Cerebellum (tissue), 4 donors: ENCODE measurements at places on chromosomes 11 and 22. TPM values are rescaled to one million over a fixed set of nuclear protein-coding genes. Genes with fewer than 3 reads are reported as not detected.

DNA sequence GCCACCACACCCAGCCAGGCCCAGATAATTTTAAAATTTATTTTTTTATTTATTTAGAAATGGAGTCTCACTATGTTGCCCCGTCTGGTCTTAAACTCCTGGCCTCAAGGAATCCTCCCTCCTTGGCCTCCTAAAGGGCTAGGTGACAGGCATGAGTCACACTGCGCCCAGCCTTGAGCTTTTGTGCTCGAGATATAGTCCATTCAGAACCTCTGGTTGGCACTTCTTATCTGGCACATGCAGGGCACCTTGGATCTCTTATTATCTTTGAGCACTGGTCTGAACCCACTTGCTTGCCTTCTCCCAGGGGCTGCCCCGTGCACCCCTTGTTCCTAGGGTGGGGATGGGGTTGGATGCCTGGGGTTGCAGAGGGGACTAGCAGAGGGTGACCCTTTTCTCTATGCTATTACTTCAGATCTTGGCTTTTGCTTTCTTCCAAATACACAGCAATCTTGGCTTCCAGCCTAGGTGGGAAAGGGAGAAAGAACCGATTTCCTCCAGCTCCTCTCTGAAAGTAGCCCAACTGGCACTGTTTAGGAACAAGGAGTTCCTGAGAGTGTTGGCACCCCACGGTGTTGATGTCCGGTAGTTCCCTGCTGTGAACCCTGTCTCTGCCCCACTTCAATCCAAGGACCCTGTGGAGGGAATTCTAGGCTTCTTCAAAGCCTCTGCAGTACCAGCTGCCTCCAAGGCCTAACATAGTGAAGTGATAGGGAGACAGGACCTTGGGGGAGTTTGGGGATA lies 1.3 kb upstream of the SLC3A2 start:
- DNase-seq = no peak

ALDH3B2 gene
- not detected for total RNA-seq

- no peak for DNase-seq
Measured at GRCh38 chr11:102617466-102618008, 7.6 kb downstream of the MMP20 start.

DNA sequence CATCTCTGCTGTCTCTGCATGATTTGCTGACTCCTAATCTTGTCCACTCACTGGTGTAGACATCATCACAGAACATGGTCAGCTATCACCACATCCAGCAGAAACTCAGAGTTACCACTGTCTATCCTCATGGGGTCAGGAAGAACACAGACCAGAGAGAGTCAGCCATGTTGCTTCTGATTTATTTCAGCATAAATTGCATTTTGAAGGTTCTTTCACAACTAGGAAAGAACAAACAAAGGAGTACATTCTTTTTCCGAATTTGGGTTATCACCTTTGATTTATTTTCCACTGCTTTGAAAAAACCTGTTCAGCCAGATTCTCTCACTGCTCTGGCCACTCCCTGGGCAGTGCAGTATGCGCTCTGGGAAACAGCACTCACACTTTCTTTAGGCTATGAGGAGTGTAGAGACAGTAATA lies 172.0 kb upstream of the MTMR2 start:
- DNase-seq = no peak

DNA sequence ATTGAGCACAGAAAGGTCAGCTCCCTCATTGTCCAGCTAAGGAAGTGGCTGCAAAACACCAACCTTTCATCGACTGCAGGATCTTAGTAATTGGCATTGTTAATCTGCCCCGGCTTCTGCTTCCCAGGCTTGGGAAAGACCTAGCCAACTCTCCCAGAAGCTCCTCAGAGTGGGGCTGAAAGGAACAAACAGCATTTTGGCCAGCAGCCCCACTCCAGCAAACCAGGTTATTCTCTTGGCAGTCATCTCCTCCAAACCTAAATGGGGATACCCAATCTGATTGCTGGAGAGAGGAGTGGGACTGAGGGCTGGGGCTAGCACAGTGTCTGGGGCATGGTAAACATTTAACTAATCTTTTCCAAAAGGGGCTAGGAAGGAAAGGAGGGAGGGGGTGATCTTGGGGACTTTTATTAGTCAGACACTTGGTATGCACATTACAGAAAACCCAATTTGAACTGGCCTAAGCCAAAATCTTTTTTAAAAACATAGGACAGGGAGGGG lies 294.4 kb downstream of the MN1 start:
- no peak for DNase-seq
